Karpas-422 (cell line): ENCODE measurements at places on chromosomes 4 and X.

- H3K4me1 ChIP-seq = no peaks in the 10 kb centered on the region
- H3K36me3 ChIP-seq = no peaks in the 10 kb centered on the region
- DNase-seq = no peak
- no peak overlapping the region for H3K4me3 ChIP-seq
- H3K27ac ChIP-seq = no peak overlapping the region
Measured at GRCh38 chrX:123801901-123802300, 58.0 kb upstream of the XIAP start.

- peak within 1 kb of the TSS; percentile 97 for H3K4me3 ChIP-seq
- DNase-seq = peak; percentile 81
- H3K27me3 ChIP-seq = no peaks in the 10 kb centered on the region
- peak within 1 kb of the TSS; percentile 87 for H3K27ac ChIP-seq
Measured at GRCh38 chr4:122921971-122922876, at the start of gene NUDT6. NUDT6 (minus strand) TSS chr4:122922597; CDS start chr4:122922572, 25 bp downstream.

DNA sequence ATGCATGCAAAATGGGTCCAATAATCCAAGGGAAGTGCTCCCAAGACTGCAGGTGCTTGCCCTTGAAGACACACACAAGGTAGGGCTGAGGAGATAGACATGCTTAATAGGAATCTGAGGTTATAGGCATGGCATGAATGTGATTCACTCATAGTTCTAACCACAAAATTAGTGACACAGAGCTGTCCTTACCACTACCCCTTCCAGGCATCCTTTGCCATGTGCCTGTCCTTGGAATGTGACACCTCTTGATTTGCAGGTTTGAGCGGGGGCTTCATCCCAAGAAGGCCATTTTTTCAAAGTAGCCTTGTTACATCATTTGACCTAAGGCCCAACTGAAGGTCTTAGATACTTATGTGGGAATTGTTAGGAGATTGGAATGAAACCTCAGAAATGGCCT lies 112.5 kb downstream of the CCNG2 start:
- H3K4me1 ChIP-seq = no peaks in the 10 kb centered on the region
- no peak overlapping the region for H3K4me3 ChIP-seq
- DNase-seq = no peak

- peak overlapping the region; percentile 88 for H3K27ac ChIP-seq
- peak; percentile 86 for DNase-seq
- peaks cover 10% of the 10 kb centered on the region; the same call in 1 of the 2 replicates for H3K36me3 ChIP-seq
- H3K4me1 ChIP-seq = peaks cover 44% of the 10 kb centered on the region
Measured at GRCh38 chrX:12975991-12976558, 1.2 kb downstream of the TMSB4X start.

DNA sequence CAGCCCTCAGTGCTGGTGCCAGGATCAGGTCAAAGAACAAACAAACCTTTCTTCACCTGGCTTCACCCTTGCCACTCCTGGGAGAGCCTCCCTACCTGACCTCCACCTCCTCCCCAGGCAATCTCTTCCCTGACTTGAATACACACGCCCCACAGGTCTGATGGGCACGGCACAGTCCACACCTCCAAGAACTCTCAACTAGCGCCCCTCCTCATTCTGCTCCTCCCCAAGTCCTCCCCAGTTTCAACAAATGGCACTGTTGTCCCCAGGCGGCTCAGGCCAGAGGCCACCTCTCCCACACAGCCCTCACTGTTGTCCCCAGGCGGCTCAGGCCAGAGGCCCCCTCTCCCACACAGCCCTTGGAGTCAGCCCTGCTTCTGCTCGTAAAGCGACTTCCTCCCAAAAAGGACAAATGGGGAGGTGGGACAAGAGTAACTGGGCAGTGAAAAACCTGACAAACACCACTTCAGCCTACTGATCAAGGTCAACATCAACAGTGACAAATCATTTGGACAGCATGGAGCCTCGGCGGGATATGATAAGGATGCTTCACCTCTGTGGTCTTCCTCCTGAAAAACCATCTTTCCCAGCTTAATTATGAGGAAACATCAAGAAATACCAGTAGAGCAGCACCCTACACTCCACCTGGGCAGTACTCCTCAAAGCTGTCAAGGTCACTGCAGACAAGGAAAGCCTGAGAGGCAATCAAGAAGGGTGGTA lies 2.9 kb downstream of the LETM1 start:
- no peak overlapping the region for H3K4me3 ChIP-seq
- H3K36me3 ChIP-seq = peaks cover 8% of the 10 kb centered on the region; the same call in 1 of the 2 replicates
- no peak for DNase-seq
- H3K4me1 ChIP-seq = peaks cover 49% of the 10 kb centered on the region
- no peaks in the 10 kb centered on the region for H3K27me3 ChIP-seq
- no peak overlapping the region for H3K27ac ChIP-seq

DNA sequence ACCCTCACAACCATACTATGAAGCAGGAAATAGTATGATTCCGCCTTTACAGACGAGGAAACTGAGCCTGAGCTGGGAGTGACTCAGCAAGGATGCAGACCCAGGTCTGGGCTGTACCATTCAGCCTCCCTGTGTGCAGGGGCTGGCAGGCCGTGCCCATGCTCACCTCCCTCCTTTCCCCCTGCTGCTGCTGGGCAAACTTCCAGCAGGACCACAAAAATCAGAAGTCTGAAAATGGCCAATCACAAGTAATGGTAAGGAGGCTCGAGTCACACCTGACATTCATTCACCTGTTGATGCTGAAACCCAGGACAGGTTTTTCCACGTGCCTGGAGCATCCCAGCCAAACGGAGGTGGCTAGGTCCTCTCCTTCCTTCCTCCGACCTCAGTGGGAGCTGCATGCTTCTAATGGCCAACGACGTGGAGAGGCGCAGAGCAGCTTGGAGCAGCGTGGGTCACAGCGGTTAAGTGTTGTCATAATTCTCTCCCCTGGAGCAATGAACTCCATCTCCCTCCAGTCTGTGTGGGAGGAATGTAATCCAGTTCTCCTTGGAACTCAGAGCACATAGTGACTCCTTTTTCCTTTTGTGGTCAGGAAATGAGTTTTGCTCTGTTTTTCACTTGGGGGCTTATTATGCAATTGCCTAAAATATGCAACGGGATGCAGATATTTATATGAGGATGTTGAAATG lies 371.7 kb downstream of the BCOR start:
- H3K36me3 ChIP-seq = no peaks in the 10 kb centered on the region
- no peaks in the 10 kb centered on the region for H3K4me1 ChIP-seq
- DNase-seq = no peak
- no peak overlapping the region for H3K27ac ChIP-seq

DNA sequence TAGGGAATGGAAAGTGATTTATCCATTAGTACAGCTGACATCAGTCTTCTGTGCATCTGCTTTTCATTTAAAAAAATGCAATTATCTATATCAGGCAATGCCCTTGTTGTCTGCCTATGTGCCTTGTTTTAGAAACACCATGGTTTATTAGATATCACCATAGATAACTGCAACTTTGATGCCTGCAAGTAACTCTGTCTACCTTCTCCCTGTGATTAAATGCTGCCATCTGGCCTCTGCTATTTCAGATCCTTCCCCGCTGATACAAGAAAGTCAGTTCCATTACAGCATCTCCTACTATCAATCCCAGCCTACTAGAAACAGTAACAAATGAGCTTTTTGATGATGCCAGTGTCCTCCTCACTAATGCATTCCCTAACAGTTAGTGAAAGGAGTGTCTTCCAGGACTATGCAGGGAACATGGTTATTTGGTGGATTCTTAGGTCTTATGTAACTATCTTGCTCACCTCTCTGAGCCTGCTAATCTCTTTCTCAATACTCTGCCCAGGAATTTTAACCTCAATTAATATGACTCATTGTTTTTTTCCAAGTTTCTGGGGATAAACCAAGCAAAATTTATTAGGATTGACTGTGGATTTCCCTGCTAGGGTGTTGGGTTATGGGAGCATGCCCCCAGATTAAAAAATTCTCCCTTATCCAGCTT lies 444.9 kb downstream of the RAPGEF2 start:
- H3K27me3 ChIP-seq = no peaks in the 10 kb centered on the region
- no peaks in the 10 kb centered on the region for H3K36me3 ChIP-seq
- DNase-seq = no peak
- H3K27ac ChIP-seq = no peak overlapping the region
- H3K4me1 ChIP-seq = no peaks in the 10 kb centered on the region

DNA sequence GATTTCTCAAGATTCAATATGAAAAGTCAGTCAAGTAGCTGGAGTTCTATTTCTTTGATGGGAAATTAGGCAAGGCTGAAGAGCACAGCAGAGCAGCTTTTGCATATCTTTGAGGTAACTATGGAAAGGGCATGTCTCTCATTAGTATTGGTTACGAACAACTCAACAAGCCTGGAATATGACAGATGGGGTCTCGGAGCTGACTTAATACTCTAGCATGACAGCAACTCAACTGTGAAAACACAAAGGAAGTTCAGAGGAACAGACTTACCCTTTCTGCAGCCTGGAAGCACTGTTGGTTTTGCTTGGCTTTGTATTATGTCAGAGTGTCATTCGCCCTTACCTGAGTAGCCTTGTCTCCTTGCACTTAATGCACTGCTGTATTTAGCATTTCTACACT lies 79.9 kb upstream of the AADAT start:
- no peak overlapping the region for H3K27ac ChIP-seq
- H3K4me1 ChIP-seq = no peaks in the 10 kb centered on the region
- no peaks in the 10 kb centered on the region for H3K27me3 ChIP-seq
- no peaks in the 10 kb centered on the region for H3K36me3 ChIP-seq

GRCh38 chrX:16100673-16101072 lies 22.7 kb upstream of the GRPR start:
- H3K4me1 ChIP-seq = peaks cover 32% of the 10 kb centered on the region
- peaks cover 4% of the 10 kb centered on the region; the same call in 1 of the 2 replicates for H3K27me3 ChIP-seq
- DNase-seq = no peak
- no peaks in the 10 kb centered on the region; the same call in 1 of the 2 replicates for H3K36me3 ChIP-seq

GRCh38 chrX:15143050-15143824 lies 126.6 kb downstream of the ASB9 start:
- DNase-seq = peak; percentile 85
- no peak overlapping the region for H3K27ac ChIP-seq
- H3K36me3 ChIP-seq = no peaks in the 10 kb centered on the region

GRCh38 chr4:123621072-123621705 lies 224.6 kb downstream of the SPRY1 start:
- no peak overlapping the region for H3K4me3 ChIP-seq
- no peaks in the 10 kb centered on the region for H3K36me3 ChIP-seq
- no peaks in the 10 kb centered on the region for H3K4me1 ChIP-seq
- no peak for DNase-seq

DNA sequence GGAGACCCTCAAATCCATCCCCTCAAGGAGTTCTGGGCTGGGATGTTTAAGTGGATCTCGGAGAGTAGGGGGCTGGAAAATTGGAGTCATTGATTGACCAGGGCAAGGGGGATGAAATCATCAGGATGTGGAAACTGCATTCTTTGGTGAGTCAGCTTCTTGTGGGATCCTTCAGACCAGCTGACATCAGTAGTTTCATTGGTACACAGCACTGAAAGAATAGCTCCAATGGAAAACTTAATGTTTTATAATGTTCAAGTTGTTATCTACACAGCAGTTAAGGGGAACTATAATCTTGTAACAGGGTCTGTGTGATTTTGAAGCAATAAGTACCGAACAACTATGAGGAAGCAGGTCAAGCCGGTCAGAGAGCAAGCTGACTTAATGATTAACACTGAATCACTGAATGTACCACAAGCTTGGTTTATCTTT lies 506.1 kb downstream of the RPA4 start:
- H3K27me3 ChIP-seq = no peaks in the 10 kb centered on the region
- H3K36me3 ChIP-seq = no peaks in the 10 kb centered on the region
- no peak for DNase-seq
- peaks cover 16% of the 10 kb centered on the region for H3K4me1 ChIP-seq

DNA sequence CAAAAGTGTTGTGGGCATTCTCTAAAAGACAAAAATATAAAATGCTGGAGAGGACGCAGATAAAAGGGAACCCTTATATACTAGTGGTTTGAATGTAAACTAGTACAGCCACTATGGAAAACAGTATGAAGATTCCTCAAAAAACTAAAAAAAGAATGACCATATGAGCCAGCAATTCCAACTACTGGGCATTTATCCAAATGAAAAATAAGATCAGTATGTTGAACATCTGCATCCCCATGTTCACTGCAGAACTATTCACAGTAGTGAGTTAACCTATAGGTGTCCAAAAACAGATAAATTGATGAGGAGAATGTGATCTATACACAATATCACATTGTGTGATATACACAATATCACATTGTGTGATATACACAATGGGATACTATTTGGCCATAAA lies 1615.3 kb downstream of the PCDH18 start:
- no peak for DNase-seq
- H3K27me3 ChIP-seq = no peaks in the 10 kb centered on the region
- no peaks in the 10 kb centered on the region for H3K36me3 ChIP-seq
- H3K4me3 ChIP-seq = no peak overlapping the region
- no peaks in the 10 kb centered on the region for H3K4me1 ChIP-seq

DNA sequence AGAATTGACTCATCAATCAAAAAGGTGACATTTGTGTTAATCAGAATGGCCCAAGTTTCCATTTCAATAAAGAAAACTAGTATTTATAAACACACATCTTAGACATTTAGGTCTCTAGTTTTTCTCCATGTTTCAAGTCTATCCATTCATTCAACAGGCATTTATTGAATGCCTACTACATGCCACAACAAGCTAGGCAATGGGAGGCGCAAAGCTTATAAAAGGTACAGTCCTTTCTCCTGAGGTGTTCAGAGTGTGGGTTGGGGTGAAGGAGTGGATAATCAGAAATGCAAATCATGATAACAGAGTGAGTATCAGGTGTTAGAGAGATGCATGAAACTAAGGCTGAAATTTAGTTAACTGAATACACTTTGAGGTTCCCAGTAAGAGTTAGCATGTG lies 78.0 kb downstream of the HCCS start:
- H3K4me1 ChIP-seq = no peaks in the 10 kb centered on the region
- H3K36me3 ChIP-seq = no peaks in the 10 kb centered on the region
- H3K27me3 ChIP-seq = no peaks in the 10 kb centered on the region

DNA sequence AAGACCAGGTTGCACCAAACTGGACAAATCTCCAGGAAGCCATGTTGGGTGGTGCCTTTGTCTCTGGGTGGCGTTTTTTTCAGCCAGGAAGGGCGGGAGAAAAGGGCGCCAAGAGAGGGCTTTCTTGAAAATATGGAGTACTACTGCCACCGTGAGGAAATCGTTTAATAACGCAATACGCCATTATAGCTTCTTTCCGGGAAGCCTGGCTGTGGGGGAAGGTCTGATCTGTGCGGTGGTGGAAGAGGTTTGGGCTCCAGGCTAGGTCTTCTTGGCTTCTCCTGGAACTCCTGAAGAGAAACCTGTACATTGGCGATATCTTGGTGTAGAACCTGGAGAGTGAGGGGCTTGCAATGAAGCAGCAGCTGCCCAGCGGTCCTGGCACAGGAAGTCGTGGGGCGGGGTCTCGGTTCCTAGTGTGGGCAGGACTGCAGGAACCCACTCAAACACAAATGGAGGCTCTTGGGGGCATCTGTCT lies 202.7 kb downstream of the OR13H1 start:
- DNase-seq = peak; percentile 97
- H3K27me3 ChIP-seq = no peaks in the 10 kb centered on the region
- peak overlapping the region; percentile 67 for H3K27ac ChIP-seq
- H3K4me1 ChIP-seq = peaks cover 14% of the 10 kb centered on the region

DNA sequence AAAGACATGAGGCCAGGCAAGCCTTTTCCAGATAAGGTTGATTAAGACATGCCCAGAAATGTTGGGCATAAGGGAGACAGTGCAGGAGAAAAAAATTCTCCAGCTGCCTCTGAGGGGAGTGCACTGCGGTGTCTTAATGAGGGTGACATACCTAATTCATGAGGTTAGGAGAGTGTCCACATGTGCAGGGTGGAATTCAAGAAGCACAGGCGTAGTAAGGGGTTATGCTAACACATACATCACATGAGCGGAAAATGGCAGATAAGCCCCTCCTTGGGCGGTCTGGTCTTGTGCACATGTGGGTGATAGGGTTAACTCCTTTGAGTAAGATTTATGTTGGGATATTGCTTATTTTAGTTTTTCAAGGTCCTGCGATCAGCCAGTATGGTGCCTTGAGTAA lies 122.4 kb downstream of the PHKA2 start:
- H3K4me1 ChIP-seq = no peaks in the 10 kb centered on the region
- no peak overlapping the region for H3K27ac ChIP-seq
- H3K27me3 ChIP-seq = no peaks in the 10 kb centered on the region
- no peaks in the 10 kb centered on the region for H3K36me3 ChIP-seq
- H3K4me3 ChIP-seq = no peak overlapping the region
- DNase-seq = no peak
